Hepatocyte (in vitro differentiated cells): ENCODE measurements at places on chromosomes 11 and 22. TPM values are rescaled to one million over a fixed set of nuclear protein-coding genes. Genes with fewer than 3 reads are reported as not detected.

DNA sequence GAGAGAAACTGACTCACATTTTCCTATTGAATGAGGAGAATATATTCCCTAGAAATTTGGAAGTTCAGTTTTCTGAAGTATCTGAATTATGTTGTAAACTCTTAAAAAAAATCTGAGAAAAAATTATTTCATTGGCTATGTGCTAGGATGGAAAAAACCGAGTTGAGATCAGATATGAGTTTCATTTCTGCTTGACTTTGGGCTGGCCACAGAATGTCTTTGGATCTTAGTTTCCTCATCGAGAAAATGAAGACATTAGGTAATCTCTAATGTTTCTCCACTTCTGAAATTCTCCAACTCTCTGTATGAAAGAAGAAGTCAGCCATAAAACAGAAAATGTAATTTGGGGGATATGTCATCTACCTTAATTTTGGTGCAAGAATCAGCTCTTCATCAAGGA, 28.8 kb downstream of the SLN start:
- no peaks in the 10 kb centered on the region for H3K27me3 ChIP-seq
- H3K36me3 ChIP-seq, result no peaks in the 10 kb centered on the region
- no peak overlapping the region for H3K4me3 ChIP-seq
- H3K4me1 ChIP-seq, result no peaks in the 10 kb centered on the region
- no peak overlapping the region for H3K27ac ChIP-seq

DNA sequence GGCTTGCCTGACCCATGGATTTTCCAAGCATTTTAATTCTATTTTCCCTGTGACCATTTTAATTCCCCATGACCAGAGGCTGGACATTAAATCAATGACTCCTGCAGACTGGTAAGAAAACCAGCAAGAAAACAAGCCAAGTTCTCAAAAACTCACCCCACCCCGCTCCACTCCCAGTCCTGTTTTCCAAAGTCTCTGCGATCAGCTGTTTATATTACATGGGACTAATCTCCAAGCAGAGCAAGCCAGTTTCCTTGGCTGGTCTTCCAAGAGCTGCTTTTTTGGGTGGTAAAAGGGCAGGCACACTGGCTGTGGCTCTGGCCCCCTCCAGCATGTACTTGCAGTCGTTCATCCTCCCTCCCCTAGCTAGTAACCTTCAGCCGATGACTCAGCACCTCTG, 97.9 kb downstream of the RRAS2 start:
- no peak for DNase-seq
- peaks cover 21% of the 10 kb centered on the region for H3K4me1 ChIP-seq
- no peaks in the 10 kb centered on the region for H3K36me3 ChIP-seq
- no peak overlapping the region for H3K27ac ChIP-seq
- H3K27me3 ChIP-seq, result no peaks in the 10 kb centered on the region

- H3K4me1 ChIP-seq, result no peaks in the 10 kb centered on the region
- no peaks in the 10 kb centered on the region for H3K27me3 ChIP-seq
- no peak overlapping the region for H3K4me3 ChIP-seq
- DNase-seq, result no peak
- H3K27ac ChIP-seq, result no peak overlapping the region
Observed at GRCh38 chr22:37913233-37913721, 7.2 kb downstream of the MICALL1 start.

- H3K4me3 ChIP-seq, result no peak overlapping the region
- H3K4me1 ChIP-seq, result no peaks in the 10 kb centered on the region
- H3K27me3 ChIP-seq, result no peaks in the 10 kb centered on the region
- H3K27ac ChIP-seq, result peak overlapping the region; percentile 77
- DNase-seq, result peak; percentile 95
- no peaks in the 10 kb centered on the region for H3K36me3 ChIP-seq
Observed at GRCh38 chr11:40328890-40329614, 1130.4 kb downstream of the LRRC4C start.

The MB gene
- total RNA-seq, result not detected in 2 replicates

The MUC15 gene
- total RNA-seq, result 0.32 and 0.73 TPM in 2 replicates

DNA sequence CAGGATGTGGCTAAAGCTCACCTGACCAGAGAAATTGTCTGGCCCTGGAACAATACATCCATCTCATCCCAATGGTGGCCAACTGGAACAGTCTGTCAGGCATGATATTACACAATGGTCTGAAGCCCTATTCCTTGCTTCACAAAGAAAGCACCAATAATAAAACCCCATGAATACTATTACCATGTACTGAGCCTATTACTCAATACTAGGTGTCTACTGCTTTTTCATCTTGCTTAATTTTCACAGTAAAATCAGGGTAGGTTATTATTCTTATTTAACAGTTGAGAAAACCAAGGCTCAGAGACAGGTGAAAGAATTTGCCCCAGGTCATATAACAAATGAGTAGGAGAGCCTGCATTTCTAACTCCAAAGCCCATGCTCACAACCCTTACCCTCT, 68.9 kb upstream of the CAPRIN1 start:
- H3K4me3 ChIP-seq, result no peak overlapping the region
- no peak overlapping the region for H3K27ac ChIP-seq
- DNase-seq, result no peak
- H3K27me3 ChIP-seq, result no peaks in the 10 kb centered on the region
- no peaks in the 10 kb centered on the region for H3K36me3 ChIP-seq

DNA sequence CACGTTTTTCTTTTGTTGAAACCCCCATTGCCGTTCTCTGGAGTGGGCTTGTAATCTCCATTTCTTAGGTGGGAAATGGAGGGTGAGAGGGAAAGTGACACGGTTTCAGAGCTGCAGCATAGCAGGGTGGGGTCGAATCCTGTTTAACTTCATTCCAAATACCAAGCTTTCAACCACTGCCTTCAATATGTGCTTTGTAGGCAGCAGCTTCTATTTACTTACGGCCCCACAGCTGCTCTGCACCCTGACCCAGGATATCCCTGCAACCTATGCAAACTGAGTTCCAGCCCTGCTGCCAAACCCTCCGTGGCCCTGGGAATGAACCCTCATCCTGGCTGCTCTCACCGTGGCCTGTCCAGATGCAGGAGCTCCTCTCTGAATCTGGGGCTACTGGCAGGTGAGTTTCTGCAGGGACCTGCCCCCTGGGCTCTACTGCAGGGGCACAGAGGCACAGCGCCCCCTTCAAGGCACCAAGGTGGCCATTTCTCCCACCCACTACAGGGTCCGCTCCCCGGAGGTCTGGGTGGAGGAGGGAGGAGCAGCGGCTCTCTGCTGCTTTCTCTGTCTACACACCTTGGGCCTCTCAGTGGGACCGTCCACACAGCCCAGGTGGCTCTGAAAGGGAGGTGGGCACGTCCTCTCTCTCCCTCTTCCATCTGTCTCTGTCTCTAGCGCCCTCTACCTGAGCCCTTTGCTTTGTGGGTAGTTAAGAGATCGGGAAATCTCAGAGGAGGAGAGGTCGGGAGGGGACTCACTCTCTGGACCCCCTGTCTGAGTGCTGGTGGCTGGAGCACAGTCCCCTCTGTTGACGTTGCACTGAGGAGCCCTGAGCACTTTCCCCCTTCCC, 279.1 kb downstream of the BRD1 start:
- no peaks in the 10 kb centered on the region for H3K36me3 ChIP-seq
- H3K4me1 ChIP-seq, result peaks cover 6% of the 10 kb centered on the region
- no peaks in the 10 kb centered on the region for H3K27me3 ChIP-seq
- peak overlapping the region; percentile 85 for H3K27ac ChIP-seq
- no peak overlapping the region for H3K4me3 ChIP-seq
- peak; percentile 42 for DNase-seq

The PLAAT2 gene
- 0.77 and 1.2 TPM in 2 replicates for total RNA-seq

DNA sequence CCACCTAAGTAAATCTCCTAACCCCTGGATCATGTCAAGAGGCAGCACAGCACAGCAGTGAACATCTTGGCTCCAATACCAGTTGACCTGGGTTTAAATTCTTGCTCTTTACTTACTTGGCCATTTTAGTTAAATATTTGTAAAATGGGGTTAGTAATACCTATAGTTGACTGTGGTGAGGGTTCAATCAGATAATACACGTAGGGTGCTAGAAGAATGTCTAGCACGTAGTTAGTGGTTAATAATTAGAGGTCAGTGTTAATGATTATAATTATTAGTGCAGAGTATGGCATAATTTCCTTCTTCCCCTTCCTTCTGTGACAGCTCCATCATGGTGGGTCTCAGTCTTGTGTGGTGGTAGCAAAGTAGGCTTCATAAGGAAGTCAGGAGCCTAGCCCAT, 520.8 kb downstream of the INSC start:
- H3K27ac ChIP-seq, result no peak overlapping the region
- H3K4me3 ChIP-seq, result no peak overlapping the region
- no peaks in the 10 kb centered on the region for H3K27me3 ChIP-seq
- no peak for DNase-seq

The C11orf16 gene
- total RNA-seq, result 0.08 TPM in 1 of 2 replicates, not detected in the other

The HBE1 gene
- total RNA-seq, result 1.1 and 1.6 TPM in 2 replicates

- H3K27ac ChIP-seq, result no peak overlapping the region
- no peaks in the 10 kb centered on the region for H3K27me3 ChIP-seq
- H3K4me1 ChIP-seq, result peaks cover 15% of the 10 kb centered on the region
- H3K4me3 ChIP-seq, result no peak overlapping the region
- no peak for DNase-seq
Observed at GRCh38 chr22:49153921-49154320, 673.8 kb downstream of the BRD1 start.

DNA sequence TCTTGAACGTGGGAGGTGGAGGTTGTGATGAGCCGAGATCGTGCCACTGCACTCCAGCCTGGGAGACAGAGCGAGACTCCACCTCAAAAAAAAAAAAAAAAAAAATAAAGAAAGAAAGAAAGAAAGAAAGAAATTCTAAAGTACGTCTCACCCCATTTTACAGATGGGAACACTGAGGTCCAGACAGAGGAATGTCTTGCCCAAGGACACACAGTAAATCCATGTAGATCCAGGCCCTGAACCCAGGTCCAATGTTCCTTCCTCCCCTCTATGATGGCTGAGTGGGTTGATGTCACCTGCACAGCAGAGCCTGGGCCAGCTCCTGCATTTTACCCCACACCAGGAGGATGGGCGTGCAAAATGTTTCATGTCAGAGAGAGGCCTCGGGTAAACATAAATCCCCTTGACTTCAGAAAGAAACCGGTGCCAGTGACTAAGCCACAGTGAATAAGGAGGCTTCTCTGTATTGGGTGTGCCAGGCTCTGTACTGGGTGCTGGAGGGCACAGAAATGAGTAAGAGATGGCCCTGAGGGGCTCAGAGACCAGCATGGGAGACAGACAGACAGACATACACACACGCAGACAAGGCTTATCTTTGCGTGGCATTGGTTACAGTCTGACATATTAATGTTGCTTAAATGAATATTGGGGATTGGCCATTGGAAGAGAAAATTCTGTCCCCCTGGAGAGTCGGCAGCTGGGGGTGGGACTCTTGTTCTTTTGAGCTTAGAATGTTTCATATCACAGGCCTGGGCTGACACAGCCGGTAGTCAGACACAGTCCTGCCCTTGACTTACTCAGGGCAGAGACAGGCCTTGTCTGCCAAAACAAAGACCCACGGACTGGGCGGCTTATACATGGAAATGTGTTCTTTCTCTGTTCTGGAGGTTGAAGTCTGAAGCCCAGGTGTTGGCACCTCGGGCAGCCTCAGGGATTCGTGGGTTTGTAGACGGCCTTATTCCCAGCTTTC, 105.4 kb downstream of the MIAT start:
- no peaks in the 10 kb centered on the region for H3K27me3 ChIP-seq
- no peak overlapping the region for H3K27ac ChIP-seq
- no peak overlapping the region for H3K4me3 ChIP-seq
- H3K4me1 ChIP-seq, result no peaks in the 10 kb centered on the region
- H3K36me3 ChIP-seq, result no peaks in the 10 kb centered on the region

The APOBEC3A gene
- total RNA-seq, result not detected in 2 replicates

DNA sequence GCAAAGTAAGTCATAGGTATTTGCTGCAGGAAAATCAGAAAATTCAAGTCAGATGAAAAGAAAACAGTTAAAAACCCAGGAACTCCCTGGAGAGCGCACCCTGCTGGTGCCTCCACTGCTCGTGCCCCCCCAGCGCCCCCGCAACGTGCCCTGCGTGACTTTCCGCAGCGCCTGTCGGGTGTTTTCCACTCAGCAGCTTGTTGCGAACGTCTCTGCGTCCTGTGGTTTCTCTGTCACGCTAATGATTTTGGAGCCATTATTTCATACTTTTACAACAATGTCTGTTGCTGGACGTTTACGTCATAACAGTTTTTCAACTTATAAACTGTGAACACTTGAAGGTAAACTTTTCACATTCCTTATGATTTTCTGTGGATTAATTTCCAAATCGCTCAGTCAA, 5.0 kb downstream of the CRELD2 start:
- no peak overlapping the region for H3K27ac ChIP-seq
- peaks cover 7% of the 10 kb centered on the region for H3K4me1 ChIP-seq
- DNase-seq, result no peak
- no peak overlapping the region for H3K4me3 ChIP-seq
- H3K36me3 ChIP-seq, result no peaks in the 10 kb centered on the region

- peaks cover 8% of the 10 kb centered on the region for H3K27me3 ChIP-seq
- H3K4me1 ChIP-seq, result no peaks in the 10 kb centered on the region
Observed at GRCh38 chr11:114307524-114308203, 11.5 kb downstream of the NNMT start.

GRCh38 chr11:121964591-121964990, 151.4 kb downstream of the BLID start:
- peaks cover under 1% of the 10 kb centered on the region for H3K4me1 ChIP-seq
- H3K36me3 ChIP-seq, result no peaks in the 10 kb centered on the region
- peak; percentile 42 for DNase-seq
- H3K27ac ChIP-seq, result no peak overlapping the region
- H3K4me3 ChIP-seq, result no peak overlapping the region

- no peaks in the 10 kb centered on the region for H3K4me1 ChIP-seq
- no peaks in the 10 kb centered on the region for H3K27me3 ChIP-seq
- no peak for DNase-seq
- H3K27ac ChIP-seq, result no peak overlapping the region
- peaks cover 15% of the 10 kb centered on the region for H3K36me3 ChIP-seq
- H3K4me3 ChIP-seq, result peak overlapping the region; percentile 10
Observed at GRCh38 chr22:45852826-45853225, 124.1 kb downstream of the WNT7B start.

The CASP12 gene
- total RNA-seq, result 0.13 and 0.36 TPM in 2 replicates

GRCh38 chr22:48085901-48086645, 1323.6 kb downstream of the TBC1D22A start:
- no peaks in the 10 kb centered on the region for H3K36me3 ChIP-seq
- no peak for DNase-seq
- H3K27me3 ChIP-seq, result no peaks in the 10 kb centered on the region
- H3K27ac ChIP-seq, result no peak overlapping the region

GRCh38 chr11:1949302-1949701, 2.2 kb downstream of the MRPL23 start:
- no peak for DNase-seq
- no peaks in the 10 kb centered on the region for H3K4me1 ChIP-seq
- no peak overlapping the region for H3K27ac ChIP-seq
- no peaks in the 10 kb centered on the region for H3K27me3 ChIP-seq
- no peaks in the 10 kb centered on the region for H3K36me3 ChIP-seq

The C11orf71 gene
- 8.1 and 9.4 TPM in 2 replicates for total RNA-seq
